ENCODE measurements at places on chromosomes 13 and 19.

- DNase-seq: peak; percentile 87
These were observed 2.4 kb upstream of the NTN5 start for GRCh38 chr19:48674921-48675824.

GRCh38 chr13:107427536-107427935 lies 787.8 kb downstream of the LIG4 start:
- no peak for DNase-seq

DNA sequence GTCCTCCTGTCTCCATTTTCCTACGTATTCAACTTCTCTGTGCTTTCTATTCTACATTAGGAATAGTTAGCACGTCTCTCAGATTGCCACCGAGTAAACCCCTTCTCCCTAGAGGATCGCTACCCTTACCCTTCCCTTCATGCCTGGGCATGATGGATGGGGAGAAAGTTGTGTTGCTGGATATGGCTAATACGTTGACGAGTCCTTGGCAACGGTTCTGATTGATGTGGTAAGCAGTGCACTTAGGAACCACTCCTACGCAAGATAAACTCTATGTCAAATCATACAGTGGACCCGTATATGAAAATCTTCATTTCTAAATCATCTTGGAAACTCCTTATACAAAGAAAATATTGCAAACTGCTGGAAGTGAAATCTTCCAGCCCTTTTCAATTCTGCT lies 224.5 kb downstream of the EFNB2 start:
- DNase-seq: no peak

DNA sequence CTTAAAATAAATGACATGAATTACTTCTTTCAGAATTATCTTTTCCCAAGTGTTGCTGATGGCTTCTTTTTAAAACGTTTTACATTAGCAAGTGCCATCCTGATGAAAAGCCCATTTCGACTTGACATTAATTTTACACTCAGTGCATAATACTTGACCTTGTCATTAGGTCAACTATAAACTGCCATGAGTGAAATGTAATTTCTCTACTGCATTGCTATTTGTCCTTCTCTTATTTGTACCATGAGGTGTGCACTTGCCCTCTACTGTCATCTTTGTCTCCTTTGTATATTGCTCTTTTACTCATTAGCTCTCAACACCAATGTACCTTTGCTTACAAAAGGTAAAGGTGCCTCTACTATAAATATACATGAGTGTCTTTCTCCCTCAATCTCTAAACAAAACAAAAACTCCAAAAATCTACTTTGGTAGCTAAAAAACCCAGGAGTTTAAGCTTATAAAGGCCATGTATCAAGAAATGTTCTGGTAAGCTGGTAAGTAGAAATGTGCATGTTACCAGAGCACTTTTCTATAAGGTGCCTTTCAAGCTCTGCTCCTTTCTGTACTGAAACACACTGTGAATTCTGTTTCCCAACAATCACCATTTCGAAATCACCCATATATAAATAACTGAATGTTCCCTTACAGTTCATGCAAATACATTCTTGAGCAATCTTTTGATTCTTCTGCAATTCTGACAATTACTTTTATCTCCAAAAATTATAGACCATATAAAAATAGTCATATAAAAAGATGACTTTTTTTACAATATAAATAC lies 351.4 kb downstream of the SLITRK5 start:
- DNase-seq: no peak

DNA sequence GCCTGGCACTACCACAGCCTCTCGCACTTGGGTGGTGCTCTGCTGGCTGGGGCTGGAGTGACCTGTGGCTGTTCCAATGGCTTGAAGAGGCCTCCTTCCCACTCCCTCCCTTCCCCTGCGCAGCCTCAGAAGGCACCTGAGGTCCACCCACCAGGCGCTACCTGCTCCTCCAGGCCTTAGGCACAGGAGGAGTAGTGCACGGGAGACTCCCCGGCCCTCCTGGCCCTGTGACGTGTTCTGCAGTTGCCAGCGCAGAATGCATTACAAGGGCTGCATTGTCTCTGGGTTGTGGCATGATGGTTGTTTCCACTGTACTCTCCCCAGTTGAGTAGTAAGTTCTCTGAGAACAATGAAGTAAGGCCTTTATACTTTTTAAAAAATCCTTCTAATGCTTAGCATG lies 128.6 kb downstream of the TEX29 start:
- no peak for DNase-seq

GRCh38 chr13:24627090-24627714 lies 53.0 kb upstream of the ATP12A start:
- no peak for DNase-seq

DNA sequence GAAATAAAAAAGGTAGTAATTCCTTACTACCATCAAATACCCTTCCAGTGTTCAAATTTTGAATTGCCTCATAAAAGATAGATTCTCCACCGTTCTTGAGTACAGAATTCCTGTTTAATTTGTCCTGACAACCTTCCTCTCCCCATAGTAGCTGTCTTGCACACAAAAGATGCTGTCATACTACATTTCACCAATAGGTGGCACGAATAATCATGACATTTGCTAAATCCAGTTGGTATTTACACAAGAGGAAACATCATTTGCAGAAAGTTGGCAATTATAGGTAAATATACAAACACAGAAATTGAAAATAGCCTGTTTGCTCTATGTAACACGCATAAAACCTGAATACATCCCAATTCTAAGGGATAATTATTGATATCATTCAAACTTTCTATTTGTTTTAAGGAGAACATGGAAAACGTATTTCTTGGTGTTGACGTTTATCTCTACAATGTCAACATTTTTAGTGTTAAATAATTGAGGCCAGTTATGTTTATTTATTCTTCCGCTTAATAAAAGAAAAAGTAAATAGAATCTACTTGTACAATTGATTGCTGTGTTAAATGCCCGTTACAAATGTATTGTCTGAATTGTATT lies 58.3 kb upstream of the CLDN10 start:
- DNase-seq: no peak

- DNase-seq: no peak
These were observed 9.2 kb upstream of the NCCRP1 start for GRCh38 chr19:39187552-39187943.

DNA sequence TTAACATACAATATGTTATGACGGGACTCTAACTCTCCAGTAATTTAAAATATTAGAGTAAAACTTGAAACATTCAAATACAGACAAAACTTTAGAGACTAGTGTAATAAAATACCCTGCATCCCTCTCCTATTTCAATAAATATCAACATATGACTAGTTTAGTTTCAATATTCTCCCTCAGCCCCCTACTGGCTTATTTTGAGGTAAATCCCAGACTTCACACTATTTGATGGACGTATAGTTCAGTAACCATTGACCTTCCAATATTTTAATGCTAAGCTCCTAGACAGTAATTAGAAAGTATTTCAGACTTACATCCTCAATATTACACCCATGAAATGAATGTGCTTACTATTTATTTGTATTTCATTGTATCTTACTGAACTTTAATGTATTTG lies 180.7 kb upstream of the STARD13 start:
- DNase-seq: no peak

GRCh38 chr19:14459703-14460102 lies 15.5 kb downstream of the PTGER1 start:
- DNase-seq: no peak

GRCh38 chr13:51856027-51856736 lies 5.6 kb upstream of the CCDC70 start:
- DNase-seq: no peak

DNA sequence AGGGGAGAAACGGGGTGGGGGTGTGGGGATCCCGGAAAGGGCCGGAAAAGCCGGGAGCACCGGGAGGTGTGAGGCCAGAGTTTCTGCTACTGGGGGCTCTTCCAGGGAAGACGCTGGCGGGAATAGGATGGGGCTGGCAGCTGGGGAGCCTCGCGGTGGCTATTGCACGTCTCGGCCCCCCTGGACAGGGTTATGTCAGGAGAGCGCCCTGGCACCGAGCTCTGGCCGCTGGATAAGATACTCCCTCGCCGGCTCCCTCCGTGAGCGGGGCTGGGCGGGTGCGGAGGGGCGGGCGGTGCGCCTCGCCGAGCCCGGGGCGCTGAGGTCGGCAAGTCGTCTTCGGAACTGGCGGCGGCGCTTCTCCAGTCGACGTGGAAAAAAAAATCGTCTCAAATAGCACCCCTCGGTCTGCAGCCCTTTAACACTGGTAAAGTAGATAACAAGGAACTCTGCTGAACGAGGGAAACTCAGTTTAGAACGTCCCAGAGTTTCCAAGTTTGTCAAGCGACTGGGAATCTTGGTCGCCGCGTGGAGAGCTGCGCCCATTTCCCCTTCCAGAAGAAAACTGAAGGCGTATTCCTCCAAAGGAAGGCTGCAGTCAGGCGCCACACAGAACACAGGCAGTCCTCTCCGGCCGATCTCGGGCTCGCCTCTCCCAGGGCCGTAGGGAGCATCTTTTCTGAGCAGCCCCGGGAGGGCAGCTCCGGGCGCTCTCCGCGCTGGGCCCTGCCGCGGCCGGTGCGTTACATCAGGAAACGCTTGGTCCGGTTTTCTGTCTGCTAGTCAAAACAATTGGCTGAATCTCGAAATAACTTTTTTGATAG lies 115.1 kb downstream of the KCNRG start:
- peak; percentile 78 for DNase-seq
